Progenitor cell of endocrine pancreas (in vitro differentiated cells): ENCODE measurements at places on chromosomes 4 and X.
A peak's percentile ranks its signal among the peaks of the same experiment; 100 is the strongest.

GRCh38 chrX:139881572-139881971 lies 51.3 kb downstream of the ATP11C start:
- no peak for DNase-seq

- DNase-seq, result peak; percentile 16
These were observed 16.6 kb upstream of the ERCC6L start for GRCh38 chrX:72255445-72255844.

DNA sequence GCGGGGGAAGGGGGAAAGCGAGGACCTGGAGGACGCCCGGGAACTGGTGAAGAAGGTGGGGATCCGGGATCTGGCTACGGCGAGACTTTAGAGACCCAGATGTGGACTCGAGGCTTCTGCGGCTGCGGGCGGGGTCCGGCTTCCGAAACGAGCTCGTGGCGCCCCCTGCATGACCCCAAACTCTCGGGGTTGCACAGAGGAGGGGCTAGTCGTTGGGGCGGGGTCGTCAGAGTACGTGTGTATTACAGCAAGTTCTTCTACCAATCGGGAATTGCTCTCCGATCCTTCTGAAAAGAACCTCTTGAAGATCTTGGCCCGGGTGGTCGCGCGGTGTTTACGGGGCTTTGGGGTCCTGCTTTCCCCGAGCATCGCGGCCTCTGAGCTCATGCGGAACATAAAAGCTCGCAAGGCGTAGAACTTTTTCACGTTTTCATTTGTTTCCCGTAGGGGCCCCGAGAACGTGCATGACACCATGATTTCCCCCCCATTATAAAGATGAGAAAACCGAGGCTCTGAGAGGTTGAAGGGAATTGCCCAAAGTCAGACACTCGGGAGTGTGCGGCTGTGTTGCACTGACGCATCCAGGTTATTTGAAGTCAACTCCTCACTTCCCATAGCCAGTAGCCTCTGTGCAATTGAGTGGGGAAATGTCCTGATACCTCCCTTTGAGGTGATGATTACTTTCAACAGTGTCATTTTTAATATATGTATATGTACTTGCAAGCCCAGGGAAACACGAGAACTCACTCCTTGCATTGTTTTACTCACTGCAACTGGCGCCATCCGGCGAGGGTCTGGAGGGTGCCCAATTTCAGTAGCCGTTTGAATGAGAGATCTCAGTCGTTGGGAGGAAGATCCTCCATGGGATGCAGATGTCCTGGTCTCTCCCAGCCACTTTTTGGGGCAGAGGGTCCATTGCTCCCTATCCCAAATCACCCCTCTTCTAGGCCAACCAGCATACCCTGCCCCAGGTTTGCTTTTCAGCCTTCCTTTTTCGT lies at the start of gene BEND4:
TSS of gene BEND4 (minus strand) at position 149 of the 998 bp plus-strand sequence. CDS start 512 bp downstream, outside the sequence.
- peak; percentile 19 for DNase-seq

DNA sequence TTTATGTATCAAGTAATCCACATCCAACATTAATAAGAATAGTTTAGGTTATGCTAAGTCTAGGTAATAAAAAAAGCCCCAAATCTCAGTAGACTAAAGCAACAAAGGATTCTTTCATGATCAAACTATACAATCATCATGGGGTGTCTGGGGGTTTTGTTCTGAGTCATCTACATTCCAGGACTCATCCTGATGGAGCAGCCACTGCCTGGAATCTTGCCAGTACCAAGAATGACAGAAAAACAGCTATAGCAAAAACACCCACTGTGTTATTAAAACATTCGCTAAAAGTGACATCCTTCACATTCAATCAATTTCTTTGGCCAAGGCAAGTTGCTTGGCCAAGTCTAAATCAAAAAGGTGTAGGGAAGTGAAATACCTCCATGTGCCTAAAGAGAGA lies 3.9 kb upstream of the ARHGEF38 start:
- DNase-seq, result no peak

DNA sequence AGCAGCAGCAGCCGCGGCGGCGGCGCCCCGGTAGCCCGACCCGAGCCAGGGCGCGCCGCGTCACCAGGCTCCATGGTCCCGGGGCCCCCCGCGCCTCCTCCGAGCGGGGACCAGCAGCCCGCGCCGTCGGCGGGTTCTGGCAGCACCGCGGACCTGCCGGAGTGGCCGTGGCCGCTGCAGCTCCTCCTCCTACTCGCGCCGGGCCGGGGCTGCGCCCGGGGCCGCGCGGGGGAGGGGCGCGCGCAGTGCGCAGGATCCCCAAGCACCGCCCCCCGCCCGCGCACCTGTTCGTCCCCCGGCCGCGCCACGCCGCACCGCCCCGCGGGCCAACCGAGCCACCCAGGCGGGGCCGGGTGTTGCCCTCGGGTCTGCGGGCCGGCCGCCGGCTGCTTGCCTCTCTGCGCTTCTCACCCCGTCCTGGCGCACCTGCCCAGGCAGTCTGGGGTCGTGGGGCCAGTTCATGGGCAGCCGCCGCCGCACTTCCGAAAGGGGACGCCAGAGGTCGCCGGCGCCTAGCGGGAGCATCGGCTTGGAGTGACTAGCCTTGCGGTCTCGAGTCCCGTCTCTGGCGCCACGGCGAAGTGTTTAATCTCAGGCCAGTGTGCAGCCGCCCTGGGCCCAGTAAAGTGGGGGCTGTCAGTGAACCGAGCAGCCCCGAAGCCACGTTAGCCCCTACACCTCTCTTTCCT lies at the start of gene SLC9A7:
TSS of gene SLC9A7 (minus strand) at position 163 of the 689 bp plus-strand sequence. CDS start at position 74, 89 bp downstream.
- peak; percentile 77 for DNase-seq

- DNase-seq, result no peak
These were observed 115.2 kb downstream of the MBNL3 start for GRCh38 chrX:132373610-132374009.

DNA sequence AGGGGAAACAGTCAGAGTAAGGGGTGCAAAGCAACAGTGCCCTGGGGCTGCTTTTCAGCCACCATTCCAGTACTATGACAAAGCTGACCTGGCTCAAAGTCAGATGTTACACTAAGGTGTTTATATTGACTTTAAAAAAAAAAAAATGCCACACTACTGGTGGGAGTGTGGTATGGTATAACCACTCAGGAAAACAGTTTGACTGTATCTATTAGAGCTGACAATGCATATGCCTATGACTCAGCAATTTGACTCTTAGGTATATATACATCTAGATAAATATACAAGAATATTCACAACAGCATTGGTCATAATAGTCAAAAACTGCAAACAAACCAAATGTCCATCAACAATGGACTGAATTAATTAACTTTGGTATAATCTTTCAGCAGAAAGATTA lies 15.0 kb downstream of the ASB9 start:
- no peak for DNase-seq

DNA sequence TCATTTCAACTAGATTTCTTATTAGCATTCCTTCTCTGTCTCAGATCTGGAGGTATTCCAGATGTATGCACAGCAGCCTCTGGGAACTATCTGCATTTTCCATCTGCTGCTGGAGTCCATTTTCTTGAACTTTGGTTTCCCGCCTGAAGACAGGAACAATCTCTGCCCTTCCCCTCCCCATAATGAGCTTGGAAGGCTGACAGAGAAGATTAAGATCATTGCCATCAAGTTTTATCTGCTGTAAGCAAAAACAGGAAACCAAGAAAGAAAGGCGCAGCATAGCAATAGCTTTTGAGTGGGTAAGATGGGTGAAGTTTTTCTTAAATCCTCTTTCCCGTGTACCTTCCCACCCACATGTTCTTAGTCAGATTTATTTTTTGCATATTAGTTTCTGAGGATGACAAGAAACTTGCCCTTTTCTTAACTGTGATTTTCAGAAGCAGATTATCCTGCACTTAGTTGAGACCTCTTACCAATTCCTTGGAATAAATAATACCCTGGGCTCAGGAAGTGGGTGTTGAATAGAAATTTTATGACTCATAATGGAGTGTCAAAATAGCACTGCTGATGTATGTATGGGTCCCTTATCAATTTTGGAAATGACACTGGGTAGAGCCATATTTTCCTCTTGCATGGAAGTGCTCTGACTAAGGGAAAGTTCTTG lies 78.3 kb downstream of the CT47B1 start:
- no peak for DNase-seq

- no peak for DNase-seq
These were observed 223.4 kb downstream of the BCOR start for GRCh38 chrX:39874202-39874816.

DNA sequence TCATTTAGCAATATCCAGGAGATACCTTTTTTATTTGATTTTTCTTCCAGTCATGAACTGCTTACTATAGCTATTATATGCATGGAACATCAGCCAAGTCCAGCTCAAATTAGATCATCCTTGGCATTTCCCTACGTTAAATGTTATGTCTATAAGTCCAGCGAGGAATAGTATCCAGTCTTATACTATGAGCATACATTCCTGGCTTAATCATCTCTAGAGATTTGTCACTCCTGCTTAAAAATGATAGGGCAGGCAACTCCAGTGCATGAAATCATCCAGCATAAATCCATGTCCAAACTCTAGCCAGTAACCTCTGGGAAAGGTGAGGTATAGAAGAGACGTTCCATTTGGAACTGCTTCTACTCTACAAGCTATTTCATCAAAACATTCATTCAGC lies 126.7 kb upstream of the VCX2 start:
- no peak for DNase-seq

DNA sequence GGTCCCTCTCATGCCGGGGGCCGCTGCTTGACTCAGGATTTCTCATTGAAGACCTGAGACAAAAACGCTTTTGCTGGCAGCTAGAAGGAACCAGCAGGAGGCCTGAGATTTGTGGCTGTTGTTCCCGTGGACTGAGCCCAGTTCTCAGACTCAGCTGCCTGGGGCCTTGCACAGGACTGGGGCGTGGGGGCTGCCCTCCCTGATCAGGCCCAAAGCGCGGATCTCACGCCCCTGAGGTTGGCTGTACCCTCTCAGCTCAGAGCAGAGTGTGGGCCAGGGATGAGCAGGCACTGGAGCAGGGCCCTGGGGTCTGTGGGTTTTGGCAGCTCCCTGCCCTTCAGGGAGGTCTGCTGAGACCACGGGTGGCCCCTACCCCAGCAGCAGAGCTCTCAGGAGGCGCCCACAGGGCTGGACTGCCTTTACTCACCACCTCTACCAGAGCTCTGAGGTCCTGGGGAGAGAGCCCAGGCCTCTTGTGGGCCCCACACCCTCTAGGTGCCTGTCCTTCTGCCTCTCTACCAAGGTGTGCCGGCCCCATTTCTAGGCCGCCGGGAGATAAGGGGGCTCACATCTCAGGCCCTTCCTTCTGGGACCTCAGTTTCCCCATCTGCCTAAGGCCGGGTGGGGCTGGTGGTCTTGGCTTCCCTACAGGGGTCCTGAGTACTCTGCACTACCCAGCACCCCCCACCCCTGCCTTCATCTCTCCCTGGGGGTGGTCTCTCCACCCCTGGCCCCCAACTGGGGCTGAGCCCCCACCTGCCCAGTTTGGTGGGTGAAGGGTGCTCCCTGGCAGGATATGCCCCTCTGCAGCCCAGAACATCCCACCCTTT lies 5.6 kb downstream of the MSANTD1 start:
- no peak for DNase-seq

DNA sequence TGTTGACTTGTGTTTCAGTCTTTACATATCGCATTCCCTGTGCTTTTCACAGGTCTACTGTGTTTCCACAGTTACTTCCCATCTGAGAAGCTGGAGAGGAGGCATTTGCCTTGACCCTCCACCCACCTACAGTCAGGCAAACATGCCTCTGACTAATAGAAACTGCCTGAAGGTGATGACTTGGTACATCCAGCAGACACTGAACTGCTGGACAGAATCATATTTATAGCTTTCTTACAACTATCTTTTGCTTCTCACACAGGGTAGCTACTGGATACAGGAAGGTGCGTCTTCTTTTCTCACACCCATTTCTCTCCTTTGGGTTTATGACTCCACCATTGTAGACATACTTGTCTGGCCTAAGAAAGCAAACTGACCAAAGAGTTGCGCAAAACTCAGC lies 58.0 kb downstream of the VGLL1 start:
- no peak for DNase-seq

DNA sequence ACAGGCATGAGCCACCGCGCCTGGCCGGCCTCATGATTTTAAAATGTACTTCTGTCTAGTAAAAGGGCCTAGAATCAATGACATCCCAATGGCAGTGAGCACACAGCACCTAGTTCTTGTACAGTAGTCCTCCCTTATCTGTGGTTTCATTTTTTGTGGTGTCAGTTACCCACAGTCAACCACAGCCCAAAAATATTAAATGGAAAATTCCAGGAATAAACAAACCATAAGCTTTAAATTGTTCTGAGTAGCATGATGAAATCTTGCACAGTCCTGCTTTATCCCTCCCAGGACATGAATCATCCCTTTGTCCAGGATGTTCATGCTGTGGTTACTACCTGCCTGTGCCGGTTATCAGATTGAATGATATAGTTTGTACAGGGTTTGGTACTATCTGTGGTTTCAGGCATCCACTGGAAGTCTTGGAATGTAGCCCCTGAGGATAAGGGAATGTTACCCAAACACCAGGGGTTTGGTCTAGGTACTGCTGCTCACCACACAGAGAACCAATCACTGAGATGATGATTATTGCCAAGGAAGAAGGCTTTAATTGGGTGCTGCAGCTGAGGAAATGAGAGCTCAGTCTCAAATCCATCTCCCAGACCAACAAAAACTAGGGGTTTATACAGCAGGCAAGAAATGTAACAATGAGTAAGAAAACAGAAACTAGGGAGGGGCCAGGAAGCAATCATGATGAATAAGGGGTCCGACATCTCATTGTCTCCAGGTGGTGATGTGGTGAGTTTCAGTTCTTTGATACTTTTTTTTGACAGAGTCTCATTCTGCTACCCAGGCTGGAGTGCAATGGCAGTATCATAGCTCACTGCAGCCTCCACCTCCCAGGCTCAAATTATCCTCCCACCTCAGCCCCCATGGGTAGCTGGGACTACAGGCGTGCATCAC lies 16.2 kb upstream of the FHL1 start:
- DNase-seq, result no peak

GRCh38 chrX:46754036-46754435 lies 4.9 kb downstream of the SLC9A7 start:
- DNase-seq, result no peak

DNA sequence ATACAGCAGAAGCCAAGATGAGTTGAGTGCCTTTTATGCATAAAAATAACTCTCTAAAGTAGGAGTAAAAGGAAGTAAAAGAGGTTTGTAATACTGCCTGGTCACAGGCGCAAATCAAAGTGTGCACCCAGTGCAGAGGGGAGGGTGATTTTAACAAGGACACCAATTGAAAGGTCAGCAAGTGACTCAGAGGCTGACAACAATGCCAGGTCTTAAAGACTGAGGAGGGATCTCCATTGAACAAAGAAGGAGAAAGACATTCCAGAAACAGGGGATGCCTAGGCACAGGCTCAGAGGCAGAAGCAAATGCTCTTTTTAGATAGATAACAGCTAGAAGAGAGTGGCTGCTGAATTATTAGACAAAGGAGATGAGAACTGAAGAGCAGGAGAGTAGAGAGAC lies 297.4 kb upstream of the VCX start:
- DNase-seq, result no peak

GRCh38 chr4:168306476-168306875 lies 12.1 kb downstream of the DDX60 start:
- no peak for DNase-seq

- DNase-seq, result no peak
These were observed 17.2 kb upstream of the MND1 start for GRCh38 chr4:153327247-153327646.

GRCh38 chrX:136203438-136203837 lies 47.8 kb downstream of the MAP7D3 start:
- DNase-seq, result no peak

GRCh38 chrX:124347242-124347641 lies 879 bp downstream of the SH2D1A start:
- DNase-seq, result no peak
